AG10803 (cell line): ENCODE measurements at places on chromosomes 16 and 17.

- no peak for DNase-seq
These were observed 18.6 kb downstream of the SETD6 start for GRCh38 chr16:58533751-58534470.

GRCh38 chr17:78986048-78986648 is 6.4 kb upstream of the LGALS3BP start:
- DNase-seq = peak; percentile 43

DNA sequence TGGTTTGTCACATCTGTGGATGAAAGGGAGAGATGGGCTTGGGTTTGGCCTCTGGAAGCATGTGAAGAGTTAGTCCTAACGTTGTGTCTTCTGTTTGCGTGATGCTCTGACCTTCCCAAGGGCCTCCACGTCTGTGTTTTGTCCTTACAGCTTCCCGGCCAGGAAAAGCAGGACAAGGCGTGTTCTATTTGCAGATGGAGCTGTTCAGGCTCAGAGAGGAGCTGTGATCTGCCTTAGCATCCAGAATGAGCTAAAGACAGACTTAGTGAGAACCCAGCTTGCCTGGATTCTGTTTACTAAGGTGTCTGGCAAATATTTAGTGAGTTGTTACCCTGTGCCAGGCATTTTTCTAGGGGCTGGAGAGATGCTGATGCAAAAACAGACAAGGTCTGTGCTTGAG is 282.1 kb downstream of the CBLN1 start:
- DNase-seq = no peak

DNA sequence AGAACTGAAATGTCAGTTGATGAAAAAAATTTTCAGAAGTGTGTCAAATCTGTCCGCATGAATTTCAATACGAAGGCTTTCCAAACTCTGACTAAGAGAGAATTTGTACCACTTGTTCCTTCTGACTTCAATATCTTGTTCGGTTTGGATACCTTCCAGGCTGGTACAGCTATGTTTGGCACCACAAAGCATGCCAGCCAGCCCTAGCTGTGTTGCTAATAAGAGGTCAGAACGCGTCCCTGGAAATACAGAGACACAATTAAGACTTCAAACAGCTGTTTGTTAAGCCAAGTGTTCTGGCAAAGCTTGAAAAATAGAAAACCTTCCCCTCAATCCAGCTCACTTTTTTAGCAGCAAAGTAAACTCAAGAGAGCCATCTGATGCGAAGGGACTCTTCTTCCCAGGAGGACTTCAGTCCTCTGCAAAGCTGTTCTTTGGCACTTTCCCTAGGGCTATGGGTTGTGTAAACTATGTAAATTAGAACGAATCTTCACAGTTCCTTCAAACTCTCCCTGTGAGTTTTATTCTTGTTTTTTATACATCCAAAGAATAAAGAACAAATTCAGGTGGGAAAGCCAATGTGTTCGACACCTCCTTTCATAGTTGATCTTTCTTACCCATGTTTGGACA is 35.1 kb downstream of the GRB2 start:
- no peak for DNase-seq

DNA sequence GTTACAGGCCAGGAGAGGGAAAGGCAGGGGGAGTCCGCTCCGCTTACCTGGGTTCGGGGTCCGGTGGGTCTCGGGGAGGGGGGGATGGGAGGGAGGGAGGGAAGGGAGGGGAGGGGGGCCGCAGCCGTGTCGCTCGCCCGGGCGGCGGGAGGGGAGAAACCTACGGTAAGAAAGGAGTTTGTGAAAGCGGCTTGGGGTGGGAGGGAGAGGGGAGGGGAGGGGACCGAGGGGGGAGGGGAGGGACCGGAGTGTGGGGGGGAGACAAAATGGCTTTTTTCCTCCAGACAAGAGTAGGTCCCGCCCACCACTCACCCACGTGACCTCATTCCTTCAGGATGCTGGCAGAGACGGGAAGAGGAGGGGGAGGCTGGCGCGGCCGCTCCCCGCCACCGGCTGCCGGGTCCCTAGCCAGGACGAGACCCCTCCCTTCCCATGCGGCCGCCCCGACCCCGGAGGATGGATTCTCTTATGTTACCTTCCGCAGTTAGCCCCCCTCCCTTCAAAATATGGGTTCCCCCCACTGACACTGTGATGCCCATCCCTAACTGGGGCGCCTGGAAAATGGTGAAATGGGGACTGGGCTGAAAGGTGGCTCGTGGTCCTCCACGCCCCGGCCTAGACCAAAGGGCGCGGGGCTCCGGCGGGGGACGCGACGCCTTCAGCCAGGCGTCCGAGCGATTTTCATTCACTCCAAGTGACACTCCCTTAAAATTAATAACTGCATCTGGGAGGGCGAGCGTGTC is at the start of gene PCGF2:
TSS of gene PCGF2 (minus strand) at position 188 of the 743 bp plus-strand sequence. CDS start 7,934 bp downstream, outside the sequence.
- peak; percentile 85 for DNase-seq

- no peak for DNase-seq
These were observed 80.2 kb upstream of the ALOX12 start for GRCh38 chr17:6915620-6916019.
